ENCODE measurements at places on chromosomes 12 and 14.

DNA sequence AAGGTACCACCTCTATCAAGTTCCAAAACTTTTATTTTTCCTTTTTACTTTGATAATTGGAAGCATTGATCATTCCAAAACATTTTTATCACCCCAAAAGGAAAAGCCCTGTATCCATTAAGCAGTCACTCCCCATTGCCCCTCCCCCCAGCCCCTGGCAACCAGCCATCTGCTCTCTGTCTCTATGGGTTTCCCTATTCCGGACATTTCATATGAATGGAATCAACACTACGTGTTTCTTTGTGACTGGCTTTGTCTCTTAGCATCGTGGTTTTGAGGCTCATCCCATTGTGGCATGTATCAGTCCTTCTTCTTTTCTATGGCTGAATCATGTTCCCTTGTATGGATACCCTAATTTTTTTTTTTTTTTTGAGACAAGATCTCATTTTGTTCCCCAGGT lies 18.0 kb upstream of the PHETA1 start:
- DNase-seq, result no peak

- DNase-seq, result peak; percentile 54
Observed at GRCh38 chr12:56256326-56256960, 1.7 kb downstream of the ANKRD52 start.

DNA sequence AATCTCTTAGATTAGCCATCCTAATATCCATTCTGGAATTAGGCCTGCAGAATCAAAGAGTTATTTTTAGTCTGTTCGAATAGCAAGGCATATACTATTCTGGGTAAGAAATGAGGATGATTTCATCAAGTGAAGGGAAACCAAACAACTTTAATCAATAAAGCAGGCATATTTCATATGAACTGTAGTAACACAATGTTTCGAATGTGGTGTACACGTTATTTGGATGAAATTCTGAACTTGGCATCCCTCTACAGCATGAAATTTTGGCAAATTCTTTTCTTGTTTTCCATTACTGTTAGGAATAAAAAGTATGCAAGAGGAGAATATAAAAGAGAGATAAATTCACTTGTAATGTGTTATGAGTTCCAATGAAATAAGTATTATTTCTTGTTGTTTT lies 1233.3 kb upstream of the SEL1L start:
- DNase-seq, result no peak

GRCh38 chr12:131525795-131526508 lies 184.9 kb upstream of the SFSWAP start:
- DNase-seq, result no peak

GRCh38 chr14:39038542-39038941 lies 64.5 kb downstream of the SEC23A start:
- no peak for DNase-seq

- peak; percentile 61 for DNase-seq
Observed at GRCh38 chr14:86799244-86799647, 1193.7 kb downstream of the GALC start.

DNA sequence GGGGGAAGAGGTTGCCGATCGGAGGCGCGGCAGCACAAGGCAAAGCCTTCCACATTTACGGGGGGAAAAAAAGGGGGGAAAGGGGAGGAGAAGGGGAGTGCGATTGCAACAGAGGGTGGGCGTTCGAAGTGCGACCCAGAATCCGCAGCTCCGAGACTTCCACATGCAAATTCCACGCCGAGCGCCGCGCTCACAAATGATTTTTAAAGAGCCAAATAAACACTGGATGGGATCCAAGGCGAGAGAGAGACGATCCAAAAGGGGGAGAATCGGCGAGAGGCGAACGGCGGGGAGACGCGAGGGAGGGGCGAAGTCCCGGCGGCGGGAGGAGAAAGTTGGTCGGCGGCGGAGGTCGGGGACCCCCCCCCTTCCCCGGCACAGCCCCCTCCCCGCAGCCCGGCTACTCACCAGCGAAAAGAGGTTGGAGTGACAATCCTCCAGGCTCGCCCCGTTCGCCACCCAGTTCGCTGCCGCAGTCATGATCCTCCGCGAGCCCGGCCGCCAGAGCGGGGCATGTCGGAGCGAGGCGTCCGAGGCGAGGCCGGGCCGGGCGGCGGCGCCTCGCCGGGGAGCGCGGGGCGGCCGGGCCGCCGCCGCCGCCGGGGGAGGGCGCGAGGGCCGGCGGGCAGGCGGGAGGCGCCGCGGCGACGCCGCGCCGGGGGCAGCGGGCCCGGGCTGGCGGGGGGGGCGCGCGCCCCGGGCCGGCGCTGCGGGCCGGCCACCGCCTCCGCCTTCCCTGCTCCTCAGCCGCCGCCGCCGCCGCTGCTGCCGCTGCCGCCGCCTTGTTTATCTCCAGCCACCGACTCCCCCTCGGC lies 634 bp downstream of the MED13L start:
- peak; percentile 37 for DNase-seq

All from NCI-H226 (cell line).